Type B pancreatic cell (in vitro differentiated cells): ENCODE measurements at places on chromosomes 16 and 17. TPM values are rescaled to one million over a fixed set of nuclear protein-coding genes. Genes with fewer than 3 reads are reported as not detected.

GRCh38 chr17:44906763-44907728, 7.8 kb upstream of the EFTUD2 start:
- DNase-seq = no peak

GRCh38 chr17:75842963-75843576, 1.1 kb downstream of the UNC13D start:
- DNase-seq = no peak

DNA sequence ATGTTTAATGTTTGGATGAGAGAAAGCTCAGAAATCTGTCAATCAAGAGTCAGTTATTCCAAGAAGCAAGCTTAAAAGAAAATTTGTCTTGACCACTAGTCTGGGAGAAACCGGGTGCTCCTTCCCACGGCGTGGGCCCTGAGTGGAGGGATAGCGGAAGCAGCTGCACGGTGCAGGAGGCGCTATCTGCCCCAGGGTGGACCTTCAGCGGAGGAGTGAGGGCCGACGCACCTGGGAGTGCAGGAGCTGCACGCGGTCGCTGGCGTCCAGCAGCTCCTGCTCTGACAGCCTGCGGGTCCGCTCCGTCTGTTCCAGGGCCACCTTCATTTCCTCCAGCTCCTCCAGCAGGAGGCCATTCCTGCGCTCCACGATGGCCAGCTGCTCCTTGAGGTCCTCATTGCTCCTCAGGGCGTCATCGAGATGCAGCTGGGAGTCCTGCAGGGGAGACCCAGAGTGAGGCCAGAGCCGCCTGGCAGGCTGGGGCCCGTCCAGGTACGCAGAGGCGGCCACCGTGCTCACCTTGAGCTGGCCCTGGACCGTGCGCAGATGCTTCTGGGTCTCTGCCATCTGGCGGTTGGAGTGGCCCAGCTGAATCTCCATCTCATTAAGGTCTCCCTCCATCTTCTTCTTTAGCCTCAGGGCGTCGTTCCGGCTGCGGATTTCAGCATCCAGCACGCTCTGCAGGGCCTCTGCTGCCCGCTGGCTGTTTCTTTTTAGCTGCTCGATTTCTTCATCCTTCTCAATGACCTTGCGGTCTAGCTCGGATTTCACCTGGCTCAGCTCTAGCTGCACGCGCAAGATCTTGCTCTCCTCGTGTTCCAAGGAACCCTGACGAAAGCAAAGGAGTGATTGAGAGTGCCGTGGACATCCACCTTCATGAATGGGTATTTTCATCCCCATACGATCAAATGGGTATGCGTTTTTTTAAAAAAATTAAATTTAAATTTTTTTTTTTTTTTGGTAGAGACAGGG, 63.5 kb downstream of the MYH13 start:
- DNase-seq = no peak

DNA sequence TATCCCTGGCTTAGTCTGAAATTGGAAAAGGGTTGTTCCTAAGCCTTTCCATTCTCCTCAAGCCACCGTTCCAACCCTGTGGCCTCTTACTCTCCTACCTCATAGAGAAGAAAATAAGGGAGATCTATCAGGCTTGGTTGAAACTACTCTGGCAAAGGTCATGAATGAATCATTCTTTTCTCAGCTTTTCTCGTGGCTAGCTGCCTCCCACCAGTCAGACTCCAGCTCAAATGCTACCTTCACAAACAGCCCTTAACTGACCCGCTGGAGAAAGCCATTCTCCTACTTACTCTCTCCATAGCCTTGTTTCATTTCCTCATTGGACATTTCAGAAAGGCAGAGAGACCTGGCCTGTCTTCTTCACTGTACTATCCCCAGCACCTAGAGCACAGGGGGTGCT, 8.9 kb downstream of the MYH10 start:
- DNase-seq = no peak

CLEC3A gene
- not detected in 2 replicates for total RNA-seq

- DNase-seq = no peak
Measured at GRCh38 chr17:76567634-76568432, 17.8 kb downstream of the ST6GALNAC2 start.
